Activated B cell treated with CpG ODN at 0.5 μM for 24 hours (primary cell): ENCODE measurements at places on chromosomes 11 and 22. TPM values are rescaled to one million over a fixed set of nuclear protein-coding genes. Genes with fewer than 3 reads are reported as not detected.

TMPRSS4 gene
- not detected in 2 replicates for total RNA-seq

PGA4 gene
- not detected in 2 replicates for total RNA-seq

CCDC188 gene
- total RNA-seq: not detected in 2 replicates

GRCh38 chr11:76613901-76614300 lies 56.6 kb downstream of the LRRC32 start:
- DNase-seq: peak; percentile 9

- DNase-seq: no peak
Observed at GRCh38 chr11:5610446-5610845, 14.0 kb downstream of the TRIM6 start.

- no peak for DNase-seq
Observed at GRCh38 chr22:44628835-44629234, 73.2 kb upstream of the PRR5 start.

- DNase-seq: no peak
Observed at GRCh38 chr22:23270212-23270733, 90.0 kb downstream of the BCR start.

DNA sequence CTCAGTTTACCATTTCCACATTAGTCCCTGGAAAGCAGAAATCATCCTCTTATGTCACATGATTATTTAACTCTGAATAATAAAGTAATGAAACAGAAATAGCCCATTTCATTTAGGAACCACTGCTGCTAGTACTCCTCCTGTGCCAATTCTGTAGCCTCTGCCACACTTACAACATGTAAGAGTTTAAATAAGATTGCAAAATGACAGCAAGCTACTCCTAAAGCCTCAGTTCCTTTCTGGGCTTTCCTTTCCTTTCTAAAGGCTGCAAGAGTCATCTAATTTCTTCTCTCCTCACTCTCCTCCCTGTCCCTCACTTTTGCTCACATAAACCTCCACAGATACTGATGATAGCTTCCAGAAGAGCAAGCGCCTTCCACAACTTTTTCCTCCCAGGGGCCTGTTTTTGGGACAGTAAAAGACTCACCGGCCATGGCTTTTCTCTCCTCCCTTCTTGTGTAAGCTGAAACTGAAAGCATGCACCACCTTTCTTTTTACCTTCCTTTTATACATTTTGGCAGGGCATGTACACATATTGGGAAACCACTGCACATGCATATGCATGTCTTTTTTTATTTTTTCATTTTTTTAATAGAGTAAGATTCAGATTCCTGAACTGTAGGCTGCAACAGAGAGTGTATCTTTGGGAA lies 38.5 kb downstream of the CARD18 start:
- DNase-seq: no peak

DNA sequence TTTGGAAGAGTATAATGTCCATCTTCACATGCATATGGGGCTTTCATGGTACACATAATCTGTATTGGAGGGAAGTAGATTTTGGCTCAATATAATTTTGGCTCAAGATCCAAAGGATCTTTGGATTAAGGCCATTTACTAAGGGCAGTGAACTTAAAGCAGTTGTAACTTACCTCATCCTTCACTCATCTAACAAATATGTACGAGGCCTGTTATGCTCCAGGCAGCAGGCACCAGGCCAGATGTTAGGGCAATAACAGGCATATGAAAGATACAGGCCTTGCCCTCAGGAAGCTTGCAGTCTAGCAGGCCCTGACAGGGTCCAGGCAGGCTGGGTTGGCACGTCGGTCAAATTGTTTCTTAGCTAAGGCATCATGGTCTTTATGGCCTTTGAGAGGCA lies 44.6 kb downstream of the LIF start:
- no peak for DNase-seq

DNA sequence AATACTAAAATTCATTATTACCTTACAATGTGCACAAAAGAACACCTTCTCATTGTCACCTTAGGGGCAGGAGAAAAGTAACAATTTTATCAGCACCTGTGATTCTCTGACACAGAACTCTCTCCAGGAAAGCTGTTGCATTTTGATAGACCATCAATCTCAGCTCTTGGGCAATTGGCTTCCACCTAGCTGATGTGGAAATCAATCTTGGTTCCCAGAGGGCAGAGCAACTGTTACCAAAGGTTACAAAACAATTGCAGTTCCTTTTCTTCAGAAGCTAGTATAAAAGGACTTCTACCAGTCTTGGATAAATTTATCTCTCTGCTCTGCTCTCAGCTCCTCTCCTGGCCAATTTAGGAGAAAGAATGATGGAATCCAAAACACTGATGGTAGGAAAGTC lies 157.8 kb upstream of the DDI1 start:
- no peak for DNase-seq

DNA sequence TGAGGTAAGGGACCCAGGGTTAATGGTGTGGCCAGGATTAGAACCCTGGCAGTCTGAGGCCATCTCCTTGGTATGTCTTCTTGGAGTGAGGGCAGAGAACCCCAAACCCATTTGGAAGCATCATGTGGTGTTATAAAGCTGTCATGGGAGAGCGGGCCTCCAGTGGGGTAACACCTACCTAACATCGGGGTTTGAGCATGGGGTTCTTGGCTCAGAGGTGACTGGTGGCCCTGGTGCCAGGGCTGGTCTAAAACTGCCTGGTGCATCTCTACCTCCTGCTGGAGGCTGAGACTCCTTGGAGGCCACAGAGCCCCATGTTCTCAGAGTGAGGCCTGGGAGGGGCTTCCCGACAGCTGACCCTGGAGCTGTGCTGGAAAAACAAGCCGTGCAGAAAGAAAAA lies 4.5 kb downstream of the PRDM11 start:
- DNase-seq: no peak

GRCh38 chr22:24953384-24954113 lies 1.0 kb downstream of the KIAA1671 start:
- DNase-seq: no peak

- DNase-seq: no peak
Observed at GRCh38 chr11:57867966-57868365, 106.4 kb downstream of the CTNND1 start.
